ENCODE measurements at places on chromosomes 3 and 15.

DNA sequence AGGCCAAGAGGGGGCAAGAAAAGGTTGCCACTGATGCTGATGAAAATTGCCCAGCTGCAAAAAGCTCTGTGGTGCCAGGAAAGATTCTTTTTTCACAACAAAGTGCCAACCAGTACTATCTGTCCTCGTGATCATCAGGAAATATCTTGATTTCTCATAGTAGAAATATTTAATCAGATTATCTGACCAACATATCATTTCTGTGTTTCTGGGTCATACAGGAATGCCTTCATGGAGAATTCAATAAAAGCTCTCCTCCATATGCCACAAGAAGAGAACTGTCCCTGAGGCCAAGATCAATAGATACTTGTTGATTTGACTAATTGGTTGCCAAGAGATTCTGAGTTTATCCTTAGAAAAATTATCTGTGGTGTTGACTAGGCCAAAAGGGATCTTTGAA is 63.5 kb downstream of the FSIP1 start:
- DNase-seq = no peak

DNA sequence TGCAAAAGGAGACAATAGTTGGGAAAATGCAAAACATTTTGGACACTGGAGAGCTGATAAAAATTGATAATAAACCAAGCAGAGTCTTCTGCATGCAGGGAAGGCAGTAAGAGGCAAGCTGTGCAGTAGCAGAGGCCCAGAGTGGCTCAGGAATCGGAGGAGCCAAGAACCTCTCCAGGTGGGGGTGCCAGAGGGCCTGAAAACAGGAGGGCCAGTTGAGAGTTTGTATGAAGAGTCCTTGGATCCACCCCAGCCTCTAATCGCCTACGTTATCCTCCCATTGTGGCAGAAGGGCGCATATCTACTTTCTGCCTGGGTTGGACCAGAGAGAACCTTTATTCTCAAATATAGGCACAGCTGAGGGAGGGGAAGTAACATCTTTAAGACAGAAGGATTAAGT is 48.9 kb upstream of the RBP1 start:
- peak; percentile 43 for DNase-seq

- no peak for DNase-seq
Measured at GRCh38 chr3:130786306-130786705, 39.7 kb upstream of the PIK3R4 start.

DNA sequence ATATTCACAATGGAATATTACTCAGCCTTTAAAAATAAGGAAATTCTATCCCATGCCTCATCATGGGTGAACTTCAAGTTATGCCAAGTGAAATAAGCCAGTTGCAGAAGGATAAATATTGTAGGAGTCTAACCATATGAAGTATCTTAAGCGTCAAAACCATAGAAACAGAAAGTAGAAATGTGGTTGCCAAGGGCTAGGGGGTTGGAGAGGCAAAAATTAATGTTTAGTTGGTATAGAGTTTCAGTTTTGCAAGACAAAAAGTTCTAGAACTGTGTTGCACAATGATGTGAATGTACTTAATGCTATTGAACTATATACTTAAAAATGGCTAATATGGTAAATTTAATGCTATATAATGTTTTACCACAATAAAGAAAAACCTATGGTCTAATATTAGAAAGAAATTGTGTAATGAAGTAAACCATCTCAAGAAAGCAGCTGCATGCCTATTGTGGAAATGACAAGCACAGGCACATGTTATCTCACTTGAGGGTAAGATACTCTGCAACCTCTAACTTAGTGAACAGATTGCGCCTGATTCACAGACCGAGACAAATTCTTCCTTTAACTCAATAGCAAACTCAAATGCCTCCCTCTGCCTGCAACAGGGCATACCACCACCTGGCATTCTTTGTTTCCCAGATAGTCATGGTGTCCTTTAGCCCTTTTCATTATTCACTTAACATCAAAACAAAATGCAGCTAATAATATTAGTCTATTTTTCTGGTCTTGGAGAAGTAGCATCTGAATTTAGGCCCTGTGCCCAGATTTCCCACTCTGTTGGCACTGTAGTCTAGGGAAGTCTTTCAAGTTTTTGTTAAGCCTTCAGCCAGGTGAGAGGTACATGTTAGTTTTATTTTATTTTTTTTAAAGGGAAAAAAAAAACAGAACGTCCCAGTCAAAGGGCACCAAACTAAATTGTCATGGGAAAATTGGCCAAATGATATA is 80.2 kb upstream of the ACP3 start:
- no peak for DNase-seq

GRCh38 chr15:72782274-72783003 is 1.1 kb downstream of the ADPGK start:
- no peak for DNase-seq

GRCh38 chr3:122681974-122682409 is 1.4 kb downstream of the PARP14 start:
- DNase-seq = no peak

GRCh38 chr3:58155838-58156237 is 54.9 kb downstream of the DNASE1L3 start:
- no peak for DNase-seq

DNA sequence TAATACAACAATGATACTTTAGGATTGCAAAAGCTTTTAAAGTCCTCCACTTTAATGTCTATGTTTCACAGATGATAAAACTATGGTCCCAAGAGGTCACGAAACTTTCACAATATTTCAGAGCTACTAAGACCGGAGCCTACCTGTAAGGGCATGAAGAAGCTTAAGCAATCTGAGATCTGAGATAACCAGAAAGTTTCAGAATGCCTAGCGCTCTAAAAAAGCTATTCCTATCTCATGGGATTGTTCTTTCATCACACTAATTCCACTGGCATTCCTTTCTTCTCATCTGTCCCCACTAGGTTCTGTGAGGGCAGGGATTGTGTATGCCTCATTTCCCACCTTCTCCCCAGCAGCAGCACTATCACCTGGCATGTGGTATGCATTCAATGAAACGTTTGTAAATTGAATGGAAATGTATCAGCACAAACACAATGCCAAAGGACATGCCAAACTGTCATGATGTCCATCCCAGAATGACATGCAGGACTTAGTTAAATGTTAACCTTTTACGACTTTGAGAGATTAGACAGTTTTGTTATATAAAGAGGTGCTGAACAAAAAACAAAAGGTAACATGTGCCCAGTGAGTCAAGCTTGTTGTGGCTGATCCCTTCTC is 104.7 kb upstream of the NR2F2 start:
- peak; percentile 54 for DNase-seq

DNA sequence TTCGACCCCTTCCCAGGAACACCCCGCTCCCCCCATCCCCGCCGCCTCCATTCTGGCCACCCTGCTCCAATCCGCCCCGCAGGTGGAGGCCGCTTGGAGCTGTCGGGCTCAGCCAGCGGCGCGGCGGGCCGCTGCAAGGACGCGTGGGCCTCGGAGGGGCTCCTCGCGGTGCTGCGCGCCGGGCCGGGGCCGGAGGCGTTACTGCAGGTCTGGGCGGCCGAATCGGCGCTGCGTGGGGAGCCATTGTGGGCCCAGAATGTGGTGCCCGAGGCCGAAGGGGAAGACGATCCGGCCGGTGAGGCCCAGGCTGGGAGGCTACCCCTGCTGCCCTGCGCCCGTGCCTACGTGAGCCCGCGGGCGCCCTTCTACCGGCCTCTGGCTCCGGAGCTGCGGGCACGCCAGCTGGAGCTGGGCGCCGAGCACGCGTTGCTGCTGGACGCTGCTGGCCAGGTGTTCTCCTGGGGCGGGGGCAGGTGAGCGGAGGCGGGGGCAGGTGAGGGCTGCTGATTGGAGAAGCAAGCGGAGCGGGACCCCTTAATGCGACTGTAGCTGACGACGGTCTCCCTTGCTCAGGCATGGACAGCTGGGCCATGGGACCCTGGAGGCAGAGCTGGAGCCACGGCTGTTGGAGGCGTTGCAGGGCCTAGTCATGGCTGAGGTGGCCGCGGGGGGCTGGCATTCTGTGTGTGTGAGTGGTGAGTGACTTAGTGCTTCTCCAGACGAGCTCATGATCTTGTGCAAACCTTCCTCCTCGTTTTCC is 2.5 kb downstream of the RCCD1 start:
- no peak for DNase-seq

GRCh38 chr3:165440380-165440779 is 244.2 kb upstream of the SLITRK3 start:
- no peak for DNase-seq

DNA sequence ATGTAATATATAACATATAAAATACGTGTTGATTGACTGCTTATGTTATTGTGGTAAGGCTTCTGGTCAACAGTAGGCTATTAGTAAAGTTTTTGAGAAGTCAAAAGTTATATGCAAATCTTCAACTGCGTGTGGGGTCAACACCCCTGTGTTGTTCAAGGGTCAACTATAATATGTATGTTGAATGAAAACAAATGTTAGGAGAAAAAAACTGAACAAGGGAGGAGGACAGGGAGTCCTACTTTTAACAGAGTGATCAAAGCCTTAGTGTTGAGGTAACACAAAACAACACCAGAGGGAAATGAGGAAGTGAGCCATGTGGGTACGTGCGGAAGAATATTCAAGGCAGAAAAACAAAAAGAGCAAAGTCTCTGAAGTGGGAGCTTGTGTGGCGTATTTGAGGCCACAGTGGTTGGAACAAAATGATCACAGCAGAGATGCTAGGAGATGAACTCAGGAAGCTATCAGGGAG is 62.5 kb downstream of the SFMBT1 start:
- DNase-seq = peak; percentile 23

DNA sequence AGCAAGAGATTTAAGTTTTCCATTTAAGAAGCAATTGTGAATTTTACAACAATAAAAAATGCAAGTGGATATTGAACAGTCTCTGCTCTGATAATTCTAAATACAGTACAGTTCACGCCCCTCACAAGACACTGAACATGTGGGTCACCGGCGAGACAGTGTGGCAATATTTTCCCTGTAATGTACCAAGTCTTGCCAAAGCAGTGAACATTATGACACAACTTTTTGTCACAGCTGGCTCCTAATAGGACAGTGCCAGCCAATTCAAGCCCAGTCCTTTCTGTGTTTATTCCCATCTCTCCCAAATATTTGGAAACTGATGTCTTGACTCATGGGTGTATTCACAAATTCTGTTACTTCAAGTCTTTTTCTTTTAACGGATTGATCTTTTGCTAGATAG is 62.3 kb downstream of the PPARG start:
- no peak for DNase-seq

- no peak for DNase-seq
Measured at GRCh38 chr3:195577645-195578177, 6.0 kb downstream of the APOD start.

- no peak for DNase-seq
Measured at GRCh38 chr15:76159282-76159681, 99.5 kb downstream of the TMEM266 start.

DNA sequence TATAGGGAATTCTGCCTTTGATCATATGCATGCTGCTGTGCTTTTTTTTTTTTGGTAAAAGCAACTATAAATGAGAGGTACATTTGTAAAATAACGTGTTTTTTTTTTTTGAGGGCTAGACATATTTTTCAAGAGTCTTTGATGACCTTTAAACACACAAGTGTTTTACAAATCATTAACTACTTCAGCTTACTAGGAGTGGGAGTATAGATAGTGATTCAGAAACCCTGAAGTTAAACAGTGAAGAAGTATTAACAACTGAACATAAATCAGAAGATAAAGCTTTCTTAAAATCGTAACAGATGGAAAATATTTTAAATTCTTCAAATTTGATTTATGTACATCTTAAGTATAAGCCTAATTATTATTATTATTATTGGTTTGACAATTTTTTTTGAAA is 2.9 kb upstream of the GMNC start:
- DNase-seq = no peak

- DNase-seq = peak; percentile 48
Measured at GRCh38 chr3:195908694-195909581, 587 bp upstream of the TNK2 start.

DNA sequence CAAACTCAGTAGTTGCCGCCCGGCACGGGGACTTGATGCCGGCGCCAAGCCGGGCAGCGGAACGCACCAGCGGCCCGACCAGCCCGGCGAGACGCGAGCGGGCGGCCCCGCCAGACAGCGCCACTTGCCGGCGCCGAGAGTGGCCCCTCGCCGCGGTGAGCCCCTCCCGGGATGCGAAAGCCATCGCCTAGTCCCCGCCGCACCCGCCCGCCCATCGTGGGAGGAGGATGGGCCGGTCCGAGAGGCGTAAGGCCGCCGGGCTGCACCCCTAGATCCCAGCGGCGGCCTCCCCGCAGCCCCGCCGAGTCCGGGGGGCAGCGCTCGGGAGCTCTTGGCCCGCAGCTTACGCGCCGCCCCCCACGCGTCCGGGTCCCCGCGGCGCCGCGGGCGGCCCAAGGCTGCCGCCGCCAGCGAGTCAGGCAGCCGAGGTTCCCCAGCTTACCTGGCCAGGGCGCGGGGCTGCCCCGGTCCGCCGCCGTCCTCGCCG is 609 bp downstream of the GOLGA8A start:
- peak; percentile 23 for DNase-seq

- no peak for DNase-seq
Measured at GRCh38 chr3:195441051-195441450, 1.8 kb downstream of the ACAP2 start.

DNA sequence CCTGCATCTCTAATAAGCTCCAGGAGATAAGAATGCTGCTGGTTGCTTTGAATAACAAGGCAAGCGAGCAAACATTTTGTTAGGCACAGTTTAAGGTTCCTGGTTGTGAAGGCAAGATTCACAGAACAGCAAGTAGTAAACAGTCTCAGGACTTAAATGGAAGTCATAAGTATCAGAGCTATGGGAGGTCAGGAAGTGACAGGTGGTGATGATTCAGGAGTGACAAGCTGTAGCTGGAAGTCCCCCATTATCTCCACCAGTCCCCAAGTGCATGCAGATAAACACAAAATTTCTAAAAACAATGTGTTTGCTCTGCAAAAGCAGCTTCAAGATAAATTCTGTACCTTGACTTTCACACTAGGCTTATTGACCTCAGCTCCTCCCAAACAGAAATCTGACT is 3.3 kb downstream of the FETUB start:
- DNase-seq = no peak

- DNase-seq = peak; percentile 21
Measured at GRCh38 chr3:192060160-192060781, 599.3 kb downstream of the PYDC2 start.

DNA sequence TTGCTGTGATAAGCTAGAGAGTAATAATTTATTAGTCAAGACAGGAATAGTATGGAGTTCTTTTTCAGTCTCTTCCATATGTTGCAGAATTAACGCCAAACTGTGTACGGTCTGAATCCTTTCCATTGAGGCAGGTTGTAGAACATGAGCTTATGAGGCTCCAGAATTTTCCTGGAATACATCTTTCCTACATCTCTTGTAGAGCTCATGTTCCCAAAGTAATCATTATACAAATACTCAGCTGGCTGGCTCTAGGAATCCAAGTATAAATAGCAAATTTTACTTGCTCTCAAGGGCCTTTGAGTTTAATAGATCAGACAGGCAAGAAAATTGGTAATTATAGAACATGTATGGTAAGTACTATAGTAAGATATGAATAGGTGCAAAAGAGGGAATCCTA is 419.4 kb downstream of the RBMS3 start:
- no peak for DNase-seq

DNA sequence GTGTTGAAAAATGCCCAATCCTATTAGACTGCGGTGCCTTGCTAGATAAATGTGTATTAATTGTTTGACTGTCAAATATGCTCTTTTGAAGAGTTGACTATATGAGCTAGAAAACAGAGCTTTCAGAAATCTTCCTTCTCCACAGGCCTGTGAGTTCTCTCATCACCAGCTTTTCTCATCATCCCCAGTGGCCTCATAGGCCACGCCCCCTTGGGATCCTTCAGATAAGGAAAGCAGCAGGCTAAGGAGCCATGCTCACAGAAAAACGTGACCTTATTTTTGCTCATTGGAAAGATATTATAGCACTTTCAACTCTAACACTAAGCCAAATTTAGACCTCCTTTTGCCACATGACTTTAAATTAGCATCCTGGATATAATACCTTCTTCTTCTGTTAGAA is 514.4 kb upstream of the ARRDC4 start:
- no peak for DNase-seq

Measured in SW480 (cell line).